Renal cortex interstitium (tissue), 15 donors: ENCODE measurements at places on chromosomes 5 and 9.
A peak's percentile ranks its signal among the peaks of the same experiment; 100 is the strongest.

- no peak for DNase-seq
Observed at GRCh38 chr5:127839496-127840197, 136.5 kb downstream of the CCDC192 start.

GRCh38 chr5:138833080-138833479 lies 42.1 kb downstream of the LRRTM2 start:
- no peak for DNase-seq

- DNase-seq: no peak
Observed at GRCh38 chr5:61767231-61768080, 435.4 kb downstream of the ZSWIM6 start.

DNA sequence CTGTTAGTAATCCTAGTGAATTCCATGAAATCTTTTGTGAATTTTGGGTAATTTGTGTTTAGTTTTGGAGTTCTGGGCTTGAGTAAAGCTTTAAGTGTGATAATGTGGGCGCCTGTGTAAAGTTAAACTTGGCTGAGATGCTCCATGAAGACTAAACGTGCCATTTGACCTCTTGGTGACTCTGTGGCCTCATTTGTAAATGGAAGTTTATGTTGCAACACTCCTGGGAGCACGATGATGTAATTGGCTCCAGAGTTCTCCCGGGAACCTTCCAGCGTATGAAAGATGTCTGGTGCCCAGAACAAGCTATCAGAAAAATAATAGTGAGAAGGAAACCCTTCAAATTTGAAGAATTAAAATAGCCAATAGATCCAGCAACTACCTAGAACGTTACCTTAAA lies 981.2 kb downstream of the TLE4 start:
- no peak for DNase-seq

- no peak for DNase-seq
Observed at GRCh38 chr5:3284506-3284905, 311.1 kb upstream of the IRX1 start.

- no peak for DNase-seq
Observed at GRCh38 chr9:8622871-8623270, 823.3 kb upstream of the DMAC1 start.

- DNase-seq: no peak
Observed at GRCh38 chr9:93464876-93465275, 11.5 kb upstream of the FAM120AOS start.

GRCh38 chr5:140262221-140262620 lies 40.7 kb downstream of the PFDN1 start:
- DNase-seq: no peak

DNA sequence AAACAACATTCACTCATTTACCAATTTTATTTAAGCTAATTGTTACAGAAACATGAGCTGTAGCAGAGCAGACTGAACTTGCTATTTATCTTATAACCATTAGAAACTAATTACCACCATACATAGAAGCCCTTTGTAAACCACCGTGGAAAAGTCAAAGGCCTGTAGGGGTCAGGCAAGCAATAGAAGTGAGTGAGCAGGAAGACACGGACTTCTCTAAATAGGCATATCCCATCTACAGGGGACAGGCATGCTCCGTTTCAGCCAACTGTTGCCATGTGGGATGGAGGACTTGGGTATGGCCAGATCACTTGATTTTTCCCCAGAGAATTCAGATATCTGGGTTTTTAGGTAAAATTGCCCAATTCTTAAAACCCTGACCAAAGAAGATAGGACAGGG lies 44.8 kb downstream of the PRRC1 start:
- peak; percentile 18 for DNase-seq

DNA sequence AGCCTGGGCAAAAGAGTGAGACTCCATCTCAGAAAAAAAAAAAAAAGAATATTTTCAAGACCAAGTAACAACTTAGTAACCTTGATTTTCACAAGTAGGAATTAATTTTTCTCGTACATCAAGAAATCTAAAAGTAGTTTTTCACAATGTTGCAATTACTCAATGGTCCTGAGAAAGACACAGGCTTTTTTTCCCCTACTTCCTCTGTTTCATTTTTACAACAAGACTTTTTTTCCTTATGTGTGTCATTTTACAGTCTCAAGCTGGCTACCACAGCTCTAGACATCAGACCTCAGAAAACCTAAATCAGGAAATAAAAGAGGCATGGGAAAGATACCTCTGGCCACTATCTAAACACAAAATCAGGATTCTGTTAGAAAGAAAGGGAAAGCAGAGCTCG lies 45.9 kb downstream of the WDR36 start:
- DNase-seq: no peak

- no peak for DNase-seq
Observed at GRCh38 chr9:130039528-130040147, 3.4 kb downstream of the FNBP1 start.

- DNase-seq: no peak
Observed at GRCh38 chr5:150143350-150144245, 12.0 kb downstream of the PDGFRB start.

GRCh38 chr5:34455098-34455497 lies 201.0 kb upstream of the RAI14 start:
- no peak for DNase-seq

- DNase-seq: no peak
Observed at GRCh38 chr5:133251296-133252132, 199.7 kb downstream of the HSPA4 start.

- DNase-seq: peak; percentile 20
Observed at GRCh38 chr9:23731353-23731752, 94.7 kb downstream of the ELAVL2 start.

DNA sequence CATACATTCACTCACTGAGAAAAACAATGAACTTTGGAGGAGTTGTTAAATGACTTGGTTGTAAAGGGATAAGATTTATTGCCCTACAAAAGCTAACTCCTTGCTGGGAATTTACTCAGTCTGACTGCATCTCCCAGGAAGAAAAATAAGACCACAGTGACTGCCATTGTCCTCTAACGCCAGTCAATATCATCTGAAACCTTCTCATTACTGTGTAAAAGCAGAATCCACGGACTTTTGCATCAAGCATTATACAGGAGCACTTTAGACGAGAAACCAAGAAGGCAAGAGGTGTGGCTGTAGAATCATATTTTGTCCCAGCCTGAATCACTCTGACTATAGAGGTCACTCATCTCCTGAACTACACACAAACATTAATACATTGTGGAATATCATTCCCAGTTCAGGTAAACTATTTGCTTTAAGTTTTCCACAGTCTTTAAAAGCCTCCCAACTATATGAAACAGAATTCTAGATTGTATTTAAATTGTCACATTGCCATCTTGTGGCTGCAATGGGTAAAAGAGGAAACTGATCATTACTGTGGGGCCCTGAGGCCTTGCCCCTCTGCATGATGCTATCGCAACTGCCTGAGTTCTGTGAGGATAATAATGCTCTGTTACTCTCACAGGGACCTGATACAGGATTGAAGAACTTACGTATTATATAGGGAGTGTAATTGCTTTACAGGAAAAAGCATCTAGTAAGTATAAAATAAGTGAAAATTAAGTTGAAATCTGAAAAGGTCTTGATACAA lies 142.9 kb downstream of the SLCO4C1 start:
- peak; percentile 18 for DNase-seq

GRCh38 chr5:8864053-8864452 lies 681.8 kb downstream of the SEMA5A start:
- no peak for DNase-seq

DNA sequence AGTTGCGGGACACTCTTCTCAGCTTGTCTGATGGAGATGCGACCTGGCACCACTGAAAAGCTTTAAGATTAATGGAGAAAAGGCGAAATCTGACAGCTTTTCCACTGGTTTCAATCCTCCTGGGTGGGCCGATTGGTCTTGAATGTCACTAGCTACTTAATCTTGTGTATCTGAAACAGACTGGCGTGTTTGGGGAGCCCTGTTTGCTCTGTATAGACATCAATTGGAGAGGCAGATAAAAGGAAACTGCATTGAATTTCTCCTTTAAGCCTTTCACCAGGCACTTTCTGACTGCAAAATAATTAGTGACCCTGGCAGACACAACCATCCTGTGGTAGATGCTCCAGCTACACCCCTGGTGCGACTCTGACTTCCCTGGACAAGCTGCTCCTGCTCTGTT lies 224.2 kb downstream of the NDUFS4 start:
- DNase-seq: no peak

DNA sequence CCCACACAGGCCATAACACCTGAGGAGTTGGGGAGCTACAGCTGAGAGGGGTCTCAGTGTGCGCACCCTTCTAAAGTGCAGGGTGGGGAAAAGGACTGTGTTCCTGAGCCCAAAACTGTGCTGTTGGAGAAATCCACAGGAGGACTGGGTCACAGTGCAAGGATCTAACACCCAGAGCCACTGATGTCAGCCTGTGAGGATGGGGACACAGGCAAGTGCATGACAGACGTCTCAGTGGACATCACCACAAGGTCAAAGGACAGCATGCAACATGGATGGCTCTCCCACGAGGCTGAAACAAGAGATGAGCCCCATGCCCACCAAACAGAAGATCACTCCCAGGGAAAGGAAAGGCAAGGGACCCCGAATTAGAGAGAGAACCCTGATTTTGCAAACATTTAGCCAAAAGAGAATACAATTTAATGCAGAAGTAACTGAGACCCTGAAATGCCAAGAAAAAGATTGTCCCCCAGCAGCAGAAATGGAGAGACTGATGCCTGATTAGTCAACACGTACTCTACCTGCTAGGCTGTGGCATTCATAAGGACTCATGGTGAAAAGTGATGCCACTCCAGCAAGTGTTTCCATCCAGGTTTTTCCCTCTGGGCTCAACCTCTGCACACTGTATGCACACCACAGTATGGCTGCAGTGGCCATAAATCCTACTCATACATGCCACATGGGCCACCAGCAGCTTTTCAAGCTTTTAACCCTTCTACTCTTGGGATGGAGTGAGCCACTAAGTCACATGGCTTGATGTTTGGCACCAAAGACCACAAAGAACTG lies 14.2 kb downstream of the KLF9 start:
- DNase-seq: no peak

GRCh38 chr5:170159101-170159698 lies 53.5 kb downstream of the FOXI1 start:
- DNase-seq: no peak

- no peak for DNase-seq
Observed at GRCh38 chr9:113950195-113951031, 74.3 kb downstream of the ZNF618 start.

- no peak for DNase-seq
Observed at GRCh38 chr5:172607213-172607793, 33.8 kb upstream of the NEURL1B start.

- DNase-seq: no peak
Observed at GRCh38 chr5:150700246-150700593, 642 bp downstream of the RBM22 start.

DNA sequence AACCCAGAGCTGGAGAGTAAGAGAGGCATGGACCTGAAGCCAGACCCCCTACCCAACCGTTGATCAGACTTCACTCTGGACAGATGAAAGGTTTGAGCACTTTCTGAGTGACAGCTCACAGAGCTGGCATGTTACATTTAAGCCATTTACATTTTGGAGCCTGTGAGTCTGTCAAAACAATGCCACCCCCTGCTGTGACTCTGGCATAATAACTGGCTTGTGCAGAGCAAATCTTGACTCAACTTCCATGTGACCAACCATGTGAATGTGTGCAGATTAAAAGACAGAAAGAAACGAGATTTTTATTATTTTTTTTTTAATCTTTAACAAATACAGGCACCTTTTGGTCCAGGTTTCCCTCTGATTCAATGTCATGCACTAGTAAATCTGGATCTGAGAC lies 48.5 kb downstream of the MFAP3 start:
- no peak for DNase-seq

GRCh38 chr9:85056203-85056572 lies 386.7 kb downstream of the NTRK2 start:
- DNase-seq: no peak

DNA sequence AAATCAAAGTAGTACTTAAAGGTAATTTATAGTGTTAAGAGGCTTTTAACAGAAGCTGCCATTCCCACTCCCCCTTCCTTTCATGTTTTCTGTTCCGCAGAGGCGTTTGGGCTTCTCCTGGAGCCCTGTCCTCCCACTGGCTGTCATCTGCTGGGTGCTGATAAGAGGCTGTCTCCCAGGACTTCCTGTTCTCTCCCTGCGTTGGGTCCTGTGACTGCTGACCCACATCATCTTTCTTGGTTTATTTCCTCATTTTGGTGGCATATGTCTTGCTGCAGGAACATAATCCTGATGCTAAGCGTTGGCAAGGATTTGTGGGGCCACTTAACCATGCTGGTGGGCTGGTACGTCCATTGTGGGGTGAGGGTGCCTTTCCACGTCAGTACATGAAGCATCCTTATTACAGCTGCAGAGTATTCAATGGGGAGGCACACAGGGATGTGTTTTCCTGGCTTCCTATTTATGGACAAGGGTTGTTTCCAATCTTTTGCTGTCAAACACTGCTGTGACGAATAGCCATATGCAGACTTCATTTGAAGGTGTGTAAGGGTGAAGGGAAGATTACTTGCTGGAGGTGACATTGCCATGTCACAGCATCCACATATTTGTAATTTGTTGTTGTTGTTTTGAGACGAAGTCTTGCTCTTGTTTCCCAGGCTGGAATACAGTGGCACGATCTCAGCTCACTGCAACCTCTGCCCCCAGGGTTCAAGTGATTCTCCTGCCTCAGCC lies 22.3 kb upstream of the RNF130 start:
- no peak for DNase-seq

DNA sequence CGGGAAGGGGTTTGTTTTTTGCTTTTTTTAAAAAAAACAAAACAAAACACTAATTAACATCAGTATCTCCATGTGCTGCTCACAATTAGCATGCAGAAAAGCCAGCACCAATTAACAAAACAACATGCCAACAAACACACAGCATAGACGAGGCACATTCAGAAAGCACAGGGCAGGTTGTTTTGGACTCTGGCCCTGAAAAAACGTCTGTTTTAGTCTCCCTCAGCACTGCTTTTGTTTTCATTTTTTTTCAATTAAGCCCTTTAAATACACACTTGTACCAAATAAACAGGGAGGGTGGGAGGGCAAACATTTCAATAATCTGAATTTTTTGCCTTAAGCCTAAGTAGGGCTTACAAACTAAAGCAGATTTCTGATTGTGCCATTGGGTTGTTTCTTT lies 309.6 kb downstream of the DTWD2 start:
- DNase-seq: no peak

GRCh38 chr5:146291421-146292074 lies 47.1 kb upstream of the POU4F3 start:
- peak; percentile 41 for DNase-seq

DNA sequence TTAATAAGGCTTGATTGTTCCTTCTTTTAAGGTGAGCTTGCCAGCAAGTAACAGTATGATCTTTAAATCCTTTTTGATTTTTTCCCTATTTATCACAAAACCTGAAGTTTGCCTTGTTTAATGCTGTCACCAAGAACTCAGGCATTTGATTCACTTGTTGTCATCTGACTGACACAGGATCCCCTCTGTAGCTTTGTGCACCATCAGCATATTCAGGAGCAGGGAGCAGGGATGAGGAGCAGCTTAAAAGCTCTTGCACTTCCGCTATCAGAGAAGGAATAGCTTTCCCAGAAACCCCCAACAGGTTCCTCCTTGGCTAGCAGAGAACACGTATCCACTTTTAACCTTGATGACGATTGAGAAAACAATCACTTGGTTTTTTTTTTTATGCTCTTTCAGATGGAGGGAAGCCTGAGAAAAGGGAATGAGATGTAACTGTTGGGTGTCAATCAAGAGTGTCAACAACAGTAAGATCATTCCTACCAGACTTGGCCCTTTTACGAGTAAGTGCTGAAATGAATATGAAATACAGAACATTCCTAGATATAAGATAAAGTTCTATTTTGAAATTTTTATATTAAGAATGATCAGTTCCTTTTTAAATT lies 433.1 kb upstream of the CDH18 start:
- no peak for DNase-seq

GRCh38 chr5:174532455-174533453 lies 191.6 kb upstream of the MSX2 start:
- no peak for DNase-seq

GRCh38 chr5:153533546-153533945 lies 43.1 kb downstream of the GRIA1 start:
- DNase-seq: no peak
